OCI-LY7 (cell line): ENCODE measurements at places on chromosomes 7 and 10. TPM values are rescaled to one million over a fixed set of nuclear protein-coding genes. Genes with fewer than 3 reads are reported as not detected.

- DNase-seq = no peak
Measured at GRCh38 chr10:126127481-126128029, 231.2 kb downstream of the FANK1 start.

DNA sequence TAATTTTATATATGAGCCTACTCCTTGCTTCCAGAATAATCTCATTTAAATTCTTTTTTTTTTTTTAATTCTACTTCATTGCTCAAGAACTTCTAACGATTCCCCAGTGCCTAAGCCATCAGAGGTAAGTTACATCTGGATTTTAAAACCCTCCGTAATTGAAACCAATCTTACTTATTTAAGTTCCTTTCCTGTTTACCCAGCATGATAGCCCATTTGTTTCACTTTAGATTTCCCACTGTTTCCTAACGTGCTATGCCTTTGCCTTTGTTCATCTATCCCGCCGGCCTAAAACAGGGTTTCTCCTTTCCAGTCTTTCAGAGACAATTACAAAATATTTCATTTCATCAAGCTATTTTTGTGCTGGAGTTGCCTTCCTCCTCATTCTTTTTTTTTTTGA lies 75.8 kb upstream of the ETV1 start:
- DNase-seq = no peak

DNA sequence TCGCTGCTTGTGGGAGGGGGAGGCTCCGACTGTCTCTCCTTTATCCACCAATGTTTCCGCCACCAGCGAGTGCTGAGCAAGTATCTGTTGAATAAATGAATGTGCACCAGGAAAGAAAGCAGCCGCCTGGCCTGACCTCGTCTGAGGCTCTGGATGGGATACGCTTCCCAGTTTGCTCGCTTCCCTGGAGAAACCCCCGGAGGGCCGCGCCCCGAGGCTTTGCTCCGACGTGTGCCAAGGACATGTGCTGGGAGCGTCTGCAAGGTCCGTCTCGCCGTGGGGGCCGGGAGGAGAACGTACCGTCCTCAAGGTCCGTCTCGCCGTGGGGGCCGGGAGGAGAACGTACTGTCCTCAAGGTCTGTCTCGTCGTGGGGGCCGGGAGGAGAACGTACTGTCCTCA lies 536.4 kb downstream of the DNAJB6 start:
- DNase-seq = no peak

DNA sequence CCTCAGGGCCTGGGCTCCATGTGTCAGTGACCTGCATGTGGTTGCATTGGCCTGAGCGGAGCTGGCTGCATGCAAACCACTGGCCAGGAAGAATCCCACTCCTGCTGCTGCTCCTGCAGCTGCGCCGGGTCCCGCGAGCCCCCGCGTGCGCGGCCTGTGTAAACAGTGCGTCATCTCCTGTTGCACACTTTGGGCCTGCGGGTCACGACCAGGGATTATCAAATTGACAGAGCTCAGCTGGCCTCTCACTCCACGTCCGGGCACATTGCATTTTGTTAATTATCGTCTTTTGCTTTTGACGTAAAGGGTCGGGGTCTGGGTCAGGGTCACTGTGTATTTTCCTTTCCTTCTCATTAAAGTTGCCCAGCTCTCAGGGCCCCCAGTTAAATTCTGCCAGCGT lies 132.6 kb downstream of the RGS10 start:
- DNase-seq = no peak

GRCh38 chr10:71685554-71686232 lies 33.9 kb downstream of the C10orf105 start:
- DNase-seq = no peak

TMEM225B gene
- 2.4 and 3.9 TPM in 2 replicates for total RNA-seq
